ENCODE measurements at places on chromosomes 16 and 17.
A peak's percentile ranks its signal among the peaks of the same experiment; 100 is the strongest.

- no peak for DNase-seq
These were observed 148.9 kb upstream of the COX10 start for GRCh38 chr17:13920413-13920812.

GRCh38 chr17:76278952-76279741, 14.0 kb downstream of the UBALD2 start:
- peak; percentile 66 for DNase-seq

DNA sequence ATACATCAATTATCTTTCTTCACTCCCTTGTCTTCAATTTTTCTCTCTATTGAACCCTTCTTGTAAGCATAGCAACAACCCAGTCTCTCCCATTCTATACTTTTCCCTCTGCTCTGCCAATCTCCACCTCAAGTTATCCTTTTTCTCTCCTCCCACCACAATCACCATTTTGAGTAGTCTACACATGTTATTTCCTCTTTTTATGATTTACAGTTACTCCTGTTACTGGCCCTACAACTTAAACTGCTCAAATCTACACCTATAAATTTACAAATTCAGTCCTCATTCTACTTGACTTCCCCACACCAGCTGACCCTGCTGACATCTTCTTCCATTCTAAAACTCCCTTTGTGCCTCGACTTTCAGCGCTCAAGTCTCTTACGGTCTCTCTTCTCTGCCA, 84.6 kb downstream of the SPAG9 start:
- no peak for DNase-seq

- no peak for DNase-seq
These were observed 3.0 kb downstream of the IL32 start for GRCh38 chr16:3068487-3068886.

- DNase-seq = no peak
These were observed 11.2 kb upstream of the CLEC19A start for GRCh38 chr16:19274165-19274797.

DNA sequence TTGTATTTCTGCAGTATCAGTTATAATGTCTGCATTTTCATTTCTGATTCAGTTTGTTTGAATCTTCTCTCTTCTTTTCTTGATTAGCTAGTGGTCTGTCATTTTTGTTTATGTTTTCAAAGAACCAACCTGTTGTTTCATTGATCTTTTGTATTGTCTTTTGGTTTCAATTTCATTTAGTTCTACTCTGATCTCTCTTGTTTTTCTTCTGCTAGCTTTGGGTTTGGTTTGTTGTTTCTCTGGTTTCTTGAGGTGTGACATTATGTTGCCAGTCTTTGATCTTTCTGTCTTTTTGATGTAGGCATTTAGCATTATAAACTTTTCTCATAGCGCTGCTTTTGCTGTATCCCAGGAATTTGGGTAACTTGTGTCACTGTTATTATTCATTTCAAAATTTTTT, 107.2 kb downstream of the PHKB start:
- no peak for DNase-seq

- no peak for DNase-seq
These were observed 32.9 kb downstream of the KSR1 start for GRCh38 chr17:27489045-27489715.
